ENCODE measurements at places on chromosomes 6 and 20.
A peak's percentile ranks its signal among the peaks of the same experiment; 100 is the strongest.

DNA sequence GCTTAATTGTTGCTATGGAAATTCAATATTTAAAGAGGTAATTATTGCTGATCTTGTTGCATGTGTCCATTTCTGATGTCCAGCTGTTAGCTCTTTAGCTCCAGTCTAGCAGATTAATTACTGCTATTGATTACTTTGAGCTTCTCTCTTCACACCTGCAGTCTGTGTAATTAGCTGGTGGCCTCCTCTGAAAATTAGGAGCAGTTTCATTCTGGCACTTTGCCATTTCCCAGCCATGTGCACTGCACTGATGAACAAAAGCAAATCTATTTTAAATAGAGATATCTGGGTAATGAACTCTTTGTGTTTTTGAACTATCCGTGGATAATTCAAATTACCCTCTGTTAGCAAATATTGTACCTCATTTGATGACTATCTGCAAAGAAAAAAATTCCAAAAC lies 275.9 kb downstream of the RNF144B start:
- H3K27me3 ChIP-seq: no peaks in the 10 kb centered on the region
- H3K4me3 ChIP-seq: no peak overlapping the region
- DNase-seq: no peak
- no peaks in the 10 kb centered on the region for H3K36me3 ChIP-seq
- H3K27ac ChIP-seq: no peak overlapping the region

- H3K27me3 ChIP-seq: no peaks in the 10 kb centered on the region
- peak overlapping the region; percentile 78 for H3K27ac ChIP-seq
- H3K36me3 ChIP-seq: peaks cover 11% of the 10 kb centered on the region
Measured at GRCh38 chr20:32189691-32190615, 17.6 kb downstream of the PLAGL2 start.

GRCh38 chr20:54585217-54585616 lies 109.8 kb downstream of the DOK5 start:
- H3K36me3 ChIP-seq: no peaks in the 10 kb centered on the region
- DNase-seq: no peak
- H3K4me1 ChIP-seq: no peaks in the 10 kb centered on the region
- H3K27ac ChIP-seq: no peak overlapping the region

DNA sequence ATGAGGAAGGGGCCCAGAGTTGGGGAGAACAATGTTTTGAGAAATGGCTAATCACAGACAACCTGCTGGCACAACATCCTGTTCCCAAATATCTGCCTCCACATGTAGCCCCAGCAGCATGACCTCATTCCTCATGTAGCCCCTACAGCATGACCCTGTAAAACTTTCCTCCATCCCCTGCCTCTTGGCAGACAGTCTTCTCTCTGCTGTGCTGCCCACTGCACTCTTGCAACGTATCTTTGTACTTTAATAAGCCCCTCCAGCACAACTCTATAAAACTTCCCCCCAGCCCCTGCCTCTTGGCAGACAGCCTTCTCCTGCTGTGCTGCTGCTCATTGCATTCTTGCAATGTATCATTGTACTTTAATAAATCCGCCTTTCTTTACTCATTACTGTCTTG lies 278.8 kb downstream of the HDGFL1 start:
- H3K4me3 ChIP-seq: no peak overlapping the region
- H3K36me3 ChIP-seq: no peaks in the 10 kb centered on the region
- no peak overlapping the region for H3K27ac ChIP-seq
- H3K27me3 ChIP-seq: no peaks in the 10 kb centered on the region
- no peaks in the 10 kb centered on the region for H3K4me1 ChIP-seq

DNA sequence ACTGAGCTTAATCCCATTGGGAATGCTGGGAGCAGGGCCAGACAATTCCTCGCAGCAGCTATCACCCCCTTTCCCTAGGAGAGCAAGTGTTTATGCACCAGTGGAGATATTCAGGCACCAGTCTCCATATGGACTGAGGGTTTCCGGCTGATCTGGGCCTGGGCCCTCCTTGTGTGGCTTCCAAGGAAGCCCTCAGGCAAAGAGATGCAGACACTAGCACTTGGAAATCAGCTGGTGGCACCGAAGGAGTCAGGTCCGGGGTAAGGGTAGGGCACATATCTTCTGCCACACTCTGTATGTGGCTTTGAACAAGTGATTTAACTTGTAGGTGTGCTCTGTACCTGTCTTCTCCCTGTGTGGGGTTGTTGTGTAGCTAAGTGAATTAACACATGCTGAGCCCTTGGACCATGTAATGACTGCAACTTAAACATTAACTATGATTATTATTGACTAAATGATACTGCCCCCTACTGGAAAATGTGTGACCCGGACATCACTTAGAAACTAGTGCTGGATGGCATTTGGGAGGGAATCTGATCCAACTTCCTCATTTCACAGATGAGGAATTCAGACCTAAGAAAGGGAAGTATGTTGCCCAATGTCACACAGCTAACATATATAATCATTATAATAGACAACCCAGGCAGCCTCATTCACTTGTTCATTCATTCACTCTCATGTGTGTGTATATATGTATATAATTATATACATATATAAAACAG lies 19.3 kb upstream of the WFDC2 start:
- H3K36me3 ChIP-seq: no peaks in the 10 kb centered on the region
- H3K27ac ChIP-seq: no peak overlapping the region
- peaks cover 9% of the 10 kb centered on the region for H3K27me3 ChIP-seq
- peak; percentile 42 for DNase-seq
- H3K4me3 ChIP-seq: no peak overlapping the region

DNA sequence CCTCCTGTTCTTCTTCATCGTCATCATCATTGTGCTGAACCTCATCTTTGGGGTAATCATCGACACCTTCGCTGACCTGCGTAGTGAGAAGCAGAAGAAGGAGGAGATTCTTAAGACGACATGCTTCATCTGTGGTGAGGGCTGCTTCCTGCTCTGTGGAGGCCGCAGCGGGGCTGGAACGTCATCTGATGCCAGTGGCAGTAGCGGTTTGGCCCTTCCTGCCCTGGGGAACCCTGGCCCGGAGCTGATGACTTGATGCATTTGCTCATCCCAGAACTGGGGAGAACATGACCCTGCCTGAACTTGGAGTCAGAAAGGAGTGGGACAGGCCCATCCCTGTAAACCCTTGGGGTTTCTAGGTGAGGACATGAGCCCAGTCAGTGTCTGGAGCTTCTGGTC lies 18.7 kb downstream of the UQCC2 start:
- peak overlapping the region; percentile 94 for H3K27ac ChIP-seq
- peaks cover 83% of the 10 kb centered on the region for H3K36me3 ChIP-seq
- DNase-seq: peak; percentile 82
- peak overlapping the region; percentile 48 for H3K4me3 ChIP-seq
- no peaks in the 10 kb centered on the region for H3K27me3 ChIP-seq

- H3K27ac ChIP-seq: peak overlapping the region; percentile 4
- no peaks in the 10 kb centered on the region for H3K27me3 ChIP-seq
- no peak overlapping the region for H3K4me3 ChIP-seq
- peaks cover 5% of the 10 kb centered on the region for H3K36me3 ChIP-seq
- no peak for DNase-seq
- H3K4me1 ChIP-seq: peaks cover 24% of the 10 kb centered on the region
Measured at GRCh38 chr6:157096522-157096921, 226.8 kb downstream of the TMEM242 start.

DNA sequence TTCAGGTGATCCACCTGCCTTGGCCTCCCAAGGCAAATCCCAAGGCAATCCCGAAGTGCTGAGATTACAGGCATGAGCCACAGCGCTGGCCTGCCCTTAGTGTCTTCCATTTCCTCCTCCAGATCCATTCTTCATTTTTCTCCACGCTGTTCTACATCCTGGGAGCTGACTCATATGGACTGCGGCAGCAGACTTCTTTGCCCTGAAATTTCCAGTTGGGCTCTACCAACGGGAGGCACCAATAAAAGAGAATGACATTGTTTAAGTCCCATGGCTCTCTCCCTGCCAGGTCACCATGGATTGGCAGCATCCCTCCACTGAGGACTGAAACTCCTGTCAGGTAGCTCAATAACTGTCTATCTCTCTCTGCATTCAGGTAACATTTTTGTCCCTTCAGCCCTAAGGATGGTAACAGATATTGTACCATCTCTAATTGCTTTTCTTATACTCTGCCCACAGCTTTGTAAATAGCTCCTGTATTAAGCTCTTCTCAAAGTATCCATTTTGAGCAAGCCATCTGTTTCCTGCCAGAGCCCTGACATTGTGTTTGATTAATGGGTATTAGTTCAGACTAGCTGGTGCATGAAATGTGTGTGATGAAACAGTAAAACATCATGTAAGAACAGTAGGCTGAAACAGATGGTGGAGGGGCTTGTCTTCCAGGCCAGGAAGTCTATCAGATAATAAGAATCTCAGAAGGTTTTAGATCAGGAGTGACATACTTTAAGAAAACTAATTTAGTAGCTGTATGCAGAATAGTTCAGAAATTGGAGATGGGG lies 3.6 kb downstream of the TBCC start:
- no peak overlapping the region for H3K4me3 ChIP-seq
- no peak for DNase-seq
- H3K4me1 ChIP-seq: peaks cover 18% of the 10 kb centered on the region
- H3K27ac ChIP-seq: no peak overlapping the region
- H3K36me3 ChIP-seq: peaks cover 16% of the 10 kb centered on the region

- H3K36me3 ChIP-seq: no peaks in the 10 kb centered on the region
- peak overlapping the region; percentile 46 for H3K27ac ChIP-seq
- DNase-seq: no peak
- peaks cover 57% of the 10 kb centered on the region for H3K4me1 ChIP-seq
Measured at GRCh38 chr20:370151-370600, 10.4 kb upstream of the TRIB3 start.

GRCh38 chr6:27838058-27838944 lies 73.9 kb downstream of the OR2B2 start:
- H3K4me3 ChIP-seq: no peak overlapping the region
- peaks cover 21% of the 10 kb centered on the region for H3K36me3 ChIP-seq
- peaks cover 33% of the 10 kb centered on the region for H3K4me1 ChIP-seq
- DNase-seq: peak; percentile 92

- H3K27me3 ChIP-seq: peaks cover 12% of the 10 kb centered on the region
- H3K4me3 ChIP-seq: no peak overlapping the region
- H3K27ac ChIP-seq: no peak overlapping the region
- no peak for DNase-seq
- peaks cover 9% of the 10 kb centered on the region for H3K4me1 ChIP-seq
Measured at GRCh38 chr6:160269771-160270170, 11.2 kb upstream of the SLC22A2 start.

DNA sequence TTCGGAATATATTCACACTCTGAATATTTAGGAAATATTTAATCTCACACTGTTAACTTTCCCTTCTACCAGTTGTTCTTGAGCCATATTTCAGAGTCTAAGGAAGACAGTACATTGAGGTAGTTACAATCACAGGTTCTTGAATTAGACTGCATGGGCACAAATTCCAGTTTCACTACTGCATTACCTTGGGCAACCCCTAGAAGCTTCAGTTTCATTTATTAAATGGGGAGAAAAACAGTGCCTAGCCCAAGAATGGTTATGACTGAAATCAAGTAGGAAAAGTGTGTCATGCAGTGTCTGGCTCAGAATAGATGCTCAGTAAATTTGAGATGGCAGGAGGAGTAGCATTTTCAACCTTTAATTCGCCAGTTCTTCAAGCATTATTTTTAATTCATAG lies 124.5 kb upstream of the SAMD5 start:
- no peak overlapping the region for H3K4me3 ChIP-seq
- no peaks in the 10 kb centered on the region for H3K27me3 ChIP-seq
- H3K36me3 ChIP-seq: peaks cover 25% of the 10 kb centered on the region
- DNase-seq: no peak
- H3K4me1 ChIP-seq: no peaks in the 10 kb centered on the region

DNA sequence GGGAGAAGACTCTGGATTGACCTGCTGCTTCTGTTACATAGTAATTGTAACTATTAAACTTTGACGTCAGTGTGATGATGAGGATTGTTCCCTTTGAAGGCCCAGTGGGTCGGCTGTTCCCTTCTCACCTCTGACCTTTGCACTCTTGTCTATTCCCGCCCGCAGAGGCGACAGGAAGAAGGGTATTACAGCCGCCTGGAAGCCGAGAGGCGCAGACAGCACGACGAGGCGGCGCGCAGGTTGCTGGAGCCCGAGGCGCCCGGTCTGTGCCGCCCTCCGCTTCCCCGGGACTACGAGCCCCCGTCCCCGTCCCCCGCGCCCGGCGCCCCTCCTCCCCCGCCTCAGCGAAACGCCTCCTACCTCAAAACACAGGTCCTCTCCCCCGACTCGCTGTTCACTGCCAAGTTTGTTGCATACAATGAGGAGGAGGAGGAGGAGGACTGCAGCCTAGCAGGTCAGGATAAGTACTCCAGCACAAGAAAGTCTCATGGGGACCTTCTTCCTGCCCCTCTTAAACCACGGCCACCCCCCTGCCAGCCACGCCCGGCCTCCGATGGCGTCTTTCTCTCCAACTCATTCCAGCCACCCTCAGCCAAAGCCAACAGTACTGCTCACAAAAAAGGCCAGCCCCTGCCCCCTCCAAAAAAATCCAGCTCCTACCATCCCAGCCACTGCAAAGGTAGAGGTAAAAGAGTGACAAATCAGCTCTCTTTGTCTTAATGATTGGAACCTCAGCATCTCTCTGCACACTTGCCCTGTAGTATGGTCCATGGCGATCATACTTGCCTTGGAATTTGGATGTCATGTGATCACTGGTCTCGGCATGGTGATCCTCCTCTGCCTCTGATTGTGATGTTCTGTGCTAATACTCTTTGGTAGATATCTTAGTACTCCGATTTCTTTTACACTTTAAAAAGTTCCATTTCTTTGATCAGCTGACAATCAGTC lies 31.6 kb upstream of the KIF25 start:
- H3K4me1 ChIP-seq: peaks cover 5% of the 10 kb centered on the region
- H3K27me3 ChIP-seq: no peaks in the 10 kb centered on the region
- no peak overlapping the region for H3K27ac ChIP-seq

DNA sequence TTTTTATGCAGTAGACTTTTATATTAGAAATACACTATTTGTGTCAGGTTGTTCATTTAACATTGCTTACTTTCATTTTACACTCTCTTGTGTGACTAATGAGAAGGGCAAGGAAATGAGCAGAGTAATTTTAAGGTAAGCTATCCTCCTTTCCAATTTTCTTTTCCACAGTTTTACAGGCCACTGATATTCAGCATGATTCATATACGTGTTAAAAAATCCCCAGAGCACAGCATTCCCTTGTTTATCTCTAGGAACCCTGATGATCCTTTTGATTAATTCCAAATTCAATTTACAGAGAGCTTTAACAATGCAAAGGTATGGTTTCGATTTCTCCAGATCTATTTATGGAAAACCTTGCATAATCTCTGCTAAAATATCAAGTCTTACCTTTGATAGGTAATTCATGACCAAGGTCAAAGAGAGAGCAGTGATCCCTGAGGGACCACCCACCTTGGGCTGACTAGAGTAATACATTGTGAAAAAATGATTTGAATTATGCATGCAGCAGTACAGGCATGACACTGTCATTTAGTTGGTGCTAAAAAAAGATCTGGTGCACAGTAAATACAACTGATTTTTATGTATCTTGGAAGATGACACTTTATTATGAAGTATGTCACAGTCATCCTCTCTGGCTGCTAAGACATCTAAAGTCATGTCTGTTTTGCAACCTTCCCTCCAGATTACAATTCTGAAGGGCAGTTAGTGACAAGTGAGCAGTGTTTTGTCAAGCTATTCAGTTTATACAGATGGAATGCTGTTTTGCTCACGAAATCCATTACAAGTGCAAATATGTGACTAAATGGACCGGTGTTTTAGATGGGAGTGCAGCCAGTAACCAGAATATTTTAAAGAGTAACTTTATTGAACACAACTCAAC lies 736.6 kb downstream of the EPHA7 start:
- H3K36me3 ChIP-seq: no peaks in the 10 kb centered on the region
- H3K27me3 ChIP-seq: no peaks in the 10 kb centered on the region
- no peaks in the 10 kb centered on the region for H3K4me1 ChIP-seq
- H3K27ac ChIP-seq: no peak overlapping the region
- no peak for DNase-seq
